Stimulated activated CD4-positive, alpha-beta T cell treated with anti-CD3 and anti-CD28 coated beads, Interleukin-2, amount 100 ng/mL, for 4 hours (primary cell): ENCODE measurements at places on chromosomes 6 and 20.
A peak's percentile ranks its signal among the peaks of the same experiment; 100 is the strongest.

DNA sequence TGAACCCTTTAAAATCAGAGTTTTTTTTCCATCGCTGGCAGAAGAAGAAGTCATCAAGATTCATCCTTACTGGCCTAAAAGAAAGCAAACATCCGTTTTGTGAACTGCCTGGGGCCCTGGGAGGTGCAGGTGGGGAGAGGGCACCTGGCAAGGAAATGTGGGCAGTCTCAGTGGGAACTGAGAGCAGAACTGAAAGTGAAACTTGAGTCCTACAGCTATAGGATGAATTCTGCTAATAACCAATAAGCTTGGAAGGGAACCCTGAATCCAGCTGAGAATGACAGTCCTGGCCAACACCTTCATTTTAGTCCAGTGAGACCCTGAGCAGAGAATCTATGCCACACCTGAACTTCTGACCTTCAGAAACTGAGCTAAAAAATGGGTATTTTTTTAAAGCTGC is 130.1 kb upstream of the ASCC3 start:
- DNase-seq, result peak; percentile 3

DNA sequence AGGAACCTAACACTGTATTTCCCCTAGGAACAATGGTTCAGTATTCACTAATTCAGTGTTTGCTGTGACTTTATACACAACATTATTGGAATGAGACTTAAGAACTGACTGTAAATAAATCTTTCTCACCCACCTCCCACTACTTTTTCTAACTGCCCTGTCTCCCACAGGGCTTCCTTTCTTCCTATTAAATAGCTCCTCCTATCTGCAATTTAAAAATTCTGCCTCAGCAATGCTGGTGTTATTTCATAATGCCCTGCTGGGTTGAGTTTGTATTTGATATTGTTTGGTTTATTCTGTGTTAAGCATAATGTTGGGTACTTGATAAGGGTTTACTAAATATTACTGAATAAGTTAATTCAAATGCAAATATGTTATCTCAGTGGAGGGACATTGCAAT is 573.1 kb upstream of the RNF217 start:
- DNase-seq, result no peak

DNA sequence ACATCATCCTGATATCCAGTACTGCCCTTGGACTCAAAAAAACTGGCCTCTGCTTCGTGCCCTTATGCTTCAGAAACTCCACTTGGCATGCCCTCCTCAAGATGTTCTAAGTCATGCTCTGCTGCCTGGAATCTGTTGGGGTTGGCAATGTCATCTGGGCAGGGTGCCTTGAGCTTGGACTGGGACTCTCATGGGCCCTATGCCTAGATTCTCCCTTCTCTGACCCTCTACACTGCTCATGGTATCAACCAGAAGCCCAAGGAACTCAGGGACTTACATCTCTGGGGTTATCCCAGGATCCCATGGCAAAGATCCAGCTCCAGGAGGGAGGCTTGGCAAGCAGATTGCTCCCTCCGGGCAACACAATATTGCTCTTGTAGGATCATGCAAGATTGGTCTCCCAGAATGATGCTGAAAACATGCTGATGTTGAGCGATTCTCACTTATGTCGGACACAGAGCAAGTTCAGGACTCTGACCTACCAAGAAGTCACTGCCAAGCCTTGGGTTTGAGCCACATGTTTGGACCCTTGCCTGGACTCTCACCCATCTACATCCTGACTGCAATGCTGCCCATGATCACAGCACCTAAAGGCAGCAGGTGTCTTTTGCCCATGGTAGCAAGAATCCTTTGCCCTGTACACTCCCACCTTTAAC is 88.8 kb downstream of the ADAT2 start:
- no peak for DNase-seq

DNA sequence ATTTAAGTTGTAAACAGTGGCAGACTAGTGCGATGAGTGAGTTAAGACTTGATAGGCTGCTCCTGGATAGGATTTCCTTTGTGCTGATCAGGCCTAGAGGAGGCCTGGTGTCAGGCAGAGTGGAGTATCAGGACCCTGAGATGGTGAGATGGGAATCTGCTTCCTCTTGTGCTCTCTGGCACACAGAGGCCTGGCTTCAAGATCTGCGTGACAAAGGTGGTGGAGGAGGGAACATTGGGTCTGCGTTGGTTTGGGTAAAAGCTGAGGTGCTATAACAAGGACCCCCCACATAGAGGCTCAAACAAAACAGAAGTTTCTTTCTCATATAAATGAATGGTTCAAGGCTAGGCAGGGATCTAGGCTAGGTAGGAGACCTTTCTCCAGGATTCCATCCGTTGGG is 20.3 kb downstream of the SCAND1 start:
- DNase-seq, result no peak

GRCh38 chr6:116108836-116109235 is 8.2 kb downstream of the NT5DC1 start:
- DNase-seq, result no peak
